Nephron progenitor cell (in vitro differentiated cells): ENCODE measurements at places on chromosomes 11 and 22.

GRCh38 chr22:41909310-41910049 lies 5.4 kb downstream of the SHISA8 start:
- no peak for DNase-seq

- DNase-seq: no peak
Observed at GRCh38 chr11:124861670-124862069, 3.6 kb upstream of the ROBO3 start.

DNA sequence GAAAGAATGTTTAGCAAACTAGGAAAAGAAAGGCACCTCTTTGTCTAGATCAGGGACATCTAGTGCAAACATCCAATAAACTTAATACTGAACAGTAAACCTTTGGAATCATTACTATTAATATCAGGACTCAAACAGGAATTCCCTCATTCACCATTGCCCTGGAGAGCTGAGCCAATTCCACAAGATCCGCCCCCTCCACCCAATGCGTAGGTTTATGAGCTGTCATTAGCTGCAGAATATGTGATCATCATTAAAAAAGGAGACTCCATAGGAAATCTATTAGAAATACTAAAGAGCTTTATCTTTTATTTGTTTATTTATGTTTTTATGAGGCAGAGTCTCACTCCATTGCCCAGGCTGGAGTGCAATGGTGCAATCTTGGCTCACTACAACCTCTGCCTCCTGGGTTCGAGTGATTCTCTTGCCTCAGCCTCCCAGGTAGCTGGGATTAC lies 5.5 kb downstream of the IL17REL start:
- DNase-seq: no peak

GRCh38 chr22:46213052-46213451 lies 37.0 kb downstream of the CDPF1 start:
- no peak for DNase-seq

- no peak for DNase-seq
Observed at GRCh38 chr11:60910281-60910687, 3.7 kb upstream of the TMEM109 start.

- DNase-seq: no peak
Observed at GRCh38 chr11:11931461-11932055, 76.9 kb downstream of the DKK3 start.

DNA sequence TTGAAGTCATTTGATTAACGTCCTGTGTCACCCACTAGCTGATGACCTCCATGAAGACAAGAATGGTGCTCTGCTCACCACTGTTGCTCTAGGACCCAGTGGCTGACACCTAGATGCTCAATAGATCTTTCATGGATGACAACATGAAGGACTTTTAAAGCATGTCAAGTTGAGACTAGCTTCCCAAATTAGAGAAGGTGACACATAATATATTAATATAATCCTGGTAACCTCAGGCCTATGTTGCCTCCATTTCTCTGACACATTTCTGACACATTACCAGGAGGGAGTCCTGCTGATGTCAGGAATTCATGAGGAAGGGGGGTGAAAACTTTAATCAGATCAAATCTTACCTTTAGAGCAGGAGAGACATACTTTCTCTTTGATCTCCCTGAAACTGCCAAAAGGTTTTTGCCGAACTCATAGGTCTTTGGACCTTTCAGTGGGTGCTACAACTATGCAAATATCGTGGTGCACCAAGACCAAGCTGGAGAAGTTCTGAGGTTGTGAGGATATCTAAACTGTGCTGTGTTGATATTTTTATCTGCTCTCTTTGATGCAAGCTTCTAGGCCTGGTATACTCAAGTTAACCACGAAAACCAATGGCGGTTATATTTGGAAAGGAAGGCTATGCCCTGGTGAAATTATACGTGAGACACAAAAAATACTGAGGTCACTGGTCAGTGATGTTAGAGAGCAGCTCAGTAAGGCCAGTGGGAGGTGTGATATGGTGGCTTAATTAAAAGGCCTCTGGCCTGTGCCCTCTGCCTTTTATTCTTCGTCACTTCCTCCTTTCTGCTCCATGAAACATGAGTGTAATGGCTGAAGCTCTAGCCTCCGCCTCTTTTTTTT lies 13.2 kb upstream of the AMPD3 start:
- no peak for DNase-seq

- DNase-seq: no peak
Observed at GRCh38 chr11:92955860-92956259, 13.6 kb upstream of the MTNR1B start.

- DNase-seq: peak; percentile 41
Observed at GRCh38 chr11:76666408-76666807, 4.1 kb downstream of the LRRC32 start.

DNA sequence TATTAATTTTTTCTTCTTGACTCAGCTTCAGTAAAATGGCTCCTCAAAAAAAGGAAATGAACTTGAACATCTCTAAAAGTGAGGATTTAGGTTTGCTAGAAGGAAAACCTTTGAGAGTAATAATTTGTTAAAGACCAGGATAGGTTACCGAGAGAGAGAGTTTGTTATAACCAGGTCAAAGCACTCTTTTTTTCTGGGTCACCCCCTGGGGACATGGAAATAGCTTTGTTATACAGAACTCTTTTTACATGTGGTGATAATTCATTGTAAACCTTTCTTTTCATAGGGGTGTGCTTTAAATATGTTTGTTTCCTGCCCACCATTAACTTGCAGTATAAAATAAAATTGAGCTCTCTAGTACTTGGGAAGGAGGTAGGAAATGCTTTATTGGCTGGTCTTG lies 47.7 kb downstream of the DNAJC24 start:
- DNase-seq: no peak

GRCh38 chr11:32597921-32598320 lies 14.3 kb downstream of the EIF3M start:
- DNase-seq: no peak

DNA sequence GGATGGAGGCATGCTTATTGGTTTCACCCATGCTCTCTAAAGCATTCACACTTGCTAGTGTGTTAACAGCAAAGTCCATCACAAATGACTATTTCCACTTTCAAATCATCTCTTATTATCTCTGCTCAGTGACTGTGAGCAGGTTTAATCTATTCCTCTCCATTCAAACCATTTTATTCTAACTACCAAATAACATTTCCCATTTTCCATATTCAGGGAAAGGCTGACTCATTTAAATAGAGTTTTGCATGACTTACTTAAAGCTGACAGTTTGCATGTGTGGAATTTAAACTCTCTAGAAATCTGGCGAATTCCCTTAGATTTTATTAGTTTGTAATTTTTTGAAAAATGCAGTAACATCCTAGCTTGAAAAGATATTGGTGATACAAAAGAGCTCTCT lies 615.7 kb upstream of the LRRC4C start:
- no peak for DNase-seq

- peak; percentile 30 for DNase-seq
Observed at GRCh38 chr11:19849107-19849789, 136.6 kb downstream of the NAV2 start.

DNA sequence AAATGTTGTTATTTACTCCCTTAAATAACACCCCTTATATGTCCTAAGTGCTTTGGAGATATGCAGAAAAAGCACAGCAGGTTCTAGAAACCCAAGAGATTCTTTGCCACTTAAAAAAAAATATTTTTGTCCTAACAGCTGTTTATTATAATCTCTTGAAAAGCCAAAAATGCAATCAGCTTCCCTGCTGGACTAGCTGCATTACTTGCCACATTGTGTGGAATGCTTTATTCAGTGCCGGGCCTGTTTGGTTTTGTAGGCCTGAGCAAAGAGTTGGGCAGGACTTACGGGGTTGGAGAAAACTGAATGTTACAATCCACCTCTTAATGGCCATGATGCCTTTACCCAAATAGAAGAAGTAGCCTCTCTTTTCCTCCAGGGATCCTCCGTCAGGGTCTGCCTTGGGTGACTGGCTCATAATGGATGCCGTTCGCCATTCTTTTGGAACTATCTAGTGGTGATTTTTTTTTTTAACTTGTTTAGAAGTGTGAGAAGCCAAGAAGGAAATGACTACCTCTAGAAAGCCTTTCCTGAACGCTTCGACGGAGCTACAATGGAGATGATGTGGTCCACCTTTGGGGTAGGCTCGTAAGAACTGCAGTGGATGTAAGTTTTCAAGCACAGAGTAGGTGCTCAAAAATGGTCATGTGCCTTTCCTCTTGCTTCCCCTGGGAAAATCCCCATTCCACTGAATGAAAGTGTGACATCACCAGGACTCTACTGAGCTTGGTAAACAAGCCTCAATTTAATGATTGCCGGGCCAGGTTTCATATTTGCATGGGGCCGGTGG lies 241.3 kb upstream of the NCAM1 start:
- DNase-seq: no peak

- DNase-seq: no peak
Observed at GRCh38 chr11:108343714-108344113, 120.8 kb downstream of the ATM start.

GRCh38 chr11:109388982-109389381 lies 33.0 kb upstream of the C11orf87 start:
- DNase-seq: no peak

DNA sequence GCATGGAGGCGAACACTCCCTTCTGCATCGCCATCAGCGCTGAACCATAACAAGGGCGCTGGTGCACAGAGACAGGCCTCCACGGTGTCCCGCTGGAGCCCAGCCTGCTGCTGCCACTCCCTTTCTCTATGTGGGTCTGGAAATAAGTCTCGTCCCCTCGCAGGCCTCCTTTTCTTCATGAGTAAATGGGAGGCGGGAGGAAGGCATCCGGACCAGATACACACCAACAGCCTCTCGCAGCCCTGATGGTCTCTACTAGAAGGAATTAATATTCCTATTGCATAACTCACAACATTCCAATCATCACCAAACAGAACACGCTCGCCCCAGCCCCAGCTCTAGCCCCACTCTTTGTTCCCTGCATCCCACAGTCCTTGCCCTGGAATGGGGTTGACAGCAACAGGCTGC lies 14.9 kb downstream of the RASD2 start:
- DNase-seq: peak; percentile 35

- no peak for DNase-seq
Observed at GRCh38 chr11:13339195-13340153, 61.9 kb downstream of the BMAL1 start.

- no peak for DNase-seq
Observed at GRCh38 chr11:105206633-105207032, 67.1 kb upstream of the CARD18 start.

DNA sequence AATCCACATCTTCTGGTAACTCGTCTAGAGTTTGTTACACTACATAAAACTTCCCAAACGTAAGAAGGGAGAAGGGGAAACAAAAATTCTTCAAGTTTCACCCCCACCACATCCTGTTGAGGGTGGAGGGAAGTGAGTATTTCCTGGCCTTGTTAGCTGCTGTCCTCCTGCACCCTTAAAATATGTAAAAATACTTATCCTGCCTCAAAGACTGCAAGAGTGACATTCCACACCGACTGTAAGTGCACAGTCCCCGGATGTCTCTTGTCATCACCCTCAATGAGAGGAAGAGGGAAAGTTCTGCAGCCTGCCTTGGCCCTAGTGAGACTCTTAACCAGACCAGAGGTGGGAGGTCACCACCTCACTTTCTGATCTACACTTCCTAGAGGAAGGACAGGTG lies 3.3 kb downstream of the TMEM121B start:
- DNase-seq: no peak

- no peak for DNase-seq
Observed at GRCh38 chr11:7596975-7597391, 76.3 kb downstream of the CYB5R2 start.

GRCh38 chr11:47992959-47993820 lies 12.8 kb downstream of the PTPRJ start:
- DNase-seq: no peak

DNA sequence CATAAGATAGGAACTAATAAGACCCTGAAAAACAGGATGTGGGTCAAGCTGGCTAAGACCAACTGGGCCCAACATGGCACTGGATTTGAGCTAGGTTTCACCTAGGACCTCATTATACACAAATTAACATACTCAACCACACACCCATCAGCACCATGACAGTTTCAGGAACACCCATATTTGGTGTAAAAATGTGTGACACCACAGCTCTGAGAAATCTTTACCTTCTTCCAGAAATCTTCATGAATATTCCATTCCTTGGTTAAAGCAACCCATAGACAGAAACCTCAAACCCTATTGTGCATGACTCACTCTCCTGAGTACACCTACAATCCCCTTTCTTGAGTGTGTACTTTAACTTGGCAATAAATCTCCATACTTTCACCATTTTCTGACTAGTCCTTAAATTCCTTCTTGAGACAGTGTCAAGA lies 378.8 kb downstream of the DYNC2H1 start:
- no peak for DNase-seq
